Heart right ventricle (tissue), 16 donors: ENCODE measurements at places on chromosomes 7 and 10. TPM values are rescaled to one million over a fixed set of nuclear protein-coding genes. Genes with fewer than 3 reads are reported as not detected.

DNA sequence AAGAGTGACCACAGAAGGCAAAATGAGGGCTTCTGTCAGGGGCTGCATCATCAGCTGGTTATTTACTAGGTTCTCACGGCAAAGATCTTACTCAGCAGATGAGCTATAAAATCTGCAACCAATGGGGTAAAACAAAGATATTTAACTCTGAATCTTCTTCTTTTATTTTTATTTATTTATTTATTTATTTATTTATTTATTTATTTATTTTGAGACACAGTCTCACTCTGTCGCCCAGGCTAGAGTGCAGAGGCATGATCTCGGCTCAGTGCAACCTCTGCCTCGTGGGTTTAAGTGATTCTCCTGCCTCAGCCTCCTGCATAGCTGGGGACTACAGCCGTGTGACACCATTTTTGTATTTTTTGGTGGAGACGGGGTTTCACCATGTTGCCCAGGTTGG, 11.3 kb downstream of the C10orf143 start:
- DNase-seq: no peak

DNA sequence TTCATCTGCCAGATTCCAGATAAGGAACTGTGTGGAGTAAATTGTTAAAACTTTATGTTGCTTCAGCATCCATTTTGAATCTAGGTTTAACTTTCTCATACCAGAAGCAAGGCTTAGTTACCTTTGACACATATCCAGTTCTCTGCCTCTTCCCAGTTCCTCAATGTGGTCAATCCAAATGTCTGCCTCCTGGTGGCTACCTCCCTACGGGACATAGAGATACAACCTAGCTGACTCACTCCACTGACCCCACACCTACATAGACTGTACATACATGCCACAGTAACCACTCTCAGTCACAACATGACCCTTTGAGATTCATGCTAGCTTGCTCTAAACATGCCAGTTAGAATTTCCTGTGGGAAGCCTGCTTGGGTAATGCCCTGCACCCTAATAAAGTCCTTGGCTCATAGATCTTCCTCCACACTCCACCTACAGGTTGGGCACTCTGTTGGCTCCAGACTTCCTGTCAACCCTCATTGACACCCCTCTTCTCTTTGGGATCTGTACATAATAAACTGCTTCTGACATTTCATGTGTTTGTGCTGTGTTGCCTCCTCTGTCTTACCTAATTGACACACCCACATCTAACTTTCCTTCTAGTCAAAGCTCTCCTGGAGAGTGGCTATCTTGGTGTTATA, 278.1 kb downstream of the HTR7 start:
- no peak for DNase-seq

- DNase-seq: no peak
Measured at GRCh38 chr10:114649217-114649903, 8.7 kb downstream of the ABLIM1 start.

- no peak for DNase-seq
Measured at GRCh38 chr10:64215088-64215487, 693.9 kb downstream of the REEP3 start.

DNA sequence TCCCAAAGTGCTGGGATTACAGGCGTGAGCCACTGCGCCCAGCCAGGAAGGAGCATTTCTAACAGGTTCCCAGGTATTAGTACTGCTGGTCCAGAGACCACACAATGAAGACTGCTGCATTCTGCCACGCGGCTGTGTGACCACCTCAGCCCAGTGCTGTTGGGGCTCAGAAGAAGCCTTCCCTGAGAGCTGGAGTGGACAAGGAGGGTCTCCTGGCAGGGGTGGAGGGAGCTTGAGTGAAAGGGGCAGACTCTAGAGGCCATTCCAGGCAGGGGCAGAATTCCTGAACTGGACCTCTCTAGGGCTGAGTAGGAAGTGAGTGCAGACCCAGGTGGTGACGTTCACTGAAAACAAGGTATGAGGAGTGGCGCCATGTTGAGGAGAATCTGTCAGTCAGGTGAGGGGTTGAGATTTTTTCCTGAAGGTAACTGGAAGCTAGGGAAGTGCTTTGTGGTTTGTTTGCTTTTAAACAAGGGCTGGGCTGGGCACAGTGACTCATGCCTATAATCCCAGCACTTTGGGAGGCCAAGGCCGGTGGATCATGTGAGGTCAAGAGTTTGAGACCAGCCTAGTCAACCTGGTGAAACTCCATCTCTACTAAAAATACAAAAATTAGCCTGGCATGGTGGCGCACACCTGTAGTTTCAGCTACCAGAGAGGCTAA, 67.6 kb downstream of the TACC2 start:
- no peak for DNase-seq

GRCh38 chr10:26437637-26438461, at the start of gene APBB1IP:
Gene APBB1IP (plus strand): TSS chr10:26438341. CDS start chr10:26492327, 53,986 bp downstream.
- peak; percentile 78 for DNase-seq

DNA sequence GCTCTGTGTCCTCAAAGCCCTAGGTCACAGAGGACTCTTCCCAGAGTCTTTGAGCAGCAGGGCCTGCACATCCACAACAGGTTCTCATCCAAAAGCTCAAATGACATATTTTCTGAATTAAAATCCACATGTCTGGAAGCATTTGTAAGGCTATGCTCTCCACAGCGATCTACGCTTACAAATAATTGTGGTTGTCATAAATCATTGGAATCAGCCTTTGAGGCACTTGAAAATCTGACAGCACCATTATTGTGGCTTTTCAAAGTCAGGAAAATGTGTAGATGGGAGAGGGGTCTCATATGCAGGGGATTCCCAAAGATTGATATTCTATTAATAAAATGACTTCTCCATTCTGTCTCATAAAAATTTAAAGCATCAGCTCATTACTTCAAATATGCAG, 16.3 kb downstream of the GPR26 start:
- no peak for DNase-seq

DNA sequence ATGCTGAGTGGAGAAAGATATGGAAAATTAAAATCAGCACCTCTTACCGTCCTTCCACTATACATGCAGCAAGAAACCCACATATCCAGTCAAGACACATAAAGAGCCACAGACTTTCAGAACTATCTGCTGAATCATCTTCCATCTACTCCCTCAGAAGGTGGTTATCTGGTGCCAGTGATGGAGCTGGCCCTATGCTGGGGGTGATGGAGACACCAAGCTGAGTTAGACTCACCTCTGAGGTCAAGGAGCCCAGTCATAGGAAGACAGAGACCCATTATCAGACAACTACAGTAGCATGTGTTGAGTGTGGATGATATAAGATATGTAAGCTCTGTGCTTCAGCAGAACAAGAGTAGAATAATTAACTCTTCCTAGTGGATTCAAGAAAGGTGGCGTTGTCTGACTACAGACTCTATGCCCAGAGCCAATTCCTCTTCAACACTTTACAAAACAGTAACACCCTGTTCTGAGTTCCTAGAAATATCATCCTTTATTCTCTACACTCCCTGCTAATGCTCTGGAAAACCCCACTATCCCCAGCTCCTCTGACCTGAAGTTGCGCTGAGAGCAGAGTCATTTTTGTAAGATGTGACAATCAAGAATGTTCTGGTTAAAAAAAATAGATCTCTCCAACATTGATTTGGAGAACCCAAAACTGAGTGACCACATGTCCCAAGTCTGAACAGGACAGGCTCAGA, 14.3 kb downstream of the CYP3A5 start:
- no peak for DNase-seq

- DNase-seq: no peak
Measured at GRCh38 chr7:116240024-116240668, 29.8 kb downstream of the TES start.

DNA sequence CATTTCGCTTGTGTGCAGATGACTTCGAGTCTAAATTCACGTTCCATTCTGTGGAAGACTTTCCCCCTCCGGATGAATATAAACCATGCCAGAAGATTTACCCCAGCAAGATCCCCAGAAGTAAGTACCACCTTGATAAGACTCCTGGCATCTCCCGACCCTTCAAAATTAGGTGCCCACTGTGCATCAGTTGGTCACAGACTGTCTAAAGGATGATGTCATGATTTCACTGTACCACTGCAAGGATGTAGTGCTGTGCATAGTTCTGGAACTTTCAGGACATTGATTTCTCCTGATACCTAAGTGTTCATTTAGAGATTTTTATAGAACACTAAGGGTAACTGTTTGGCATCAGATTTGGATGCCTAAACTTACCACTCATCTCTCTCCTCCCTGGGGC, 83.0 kb downstream of the WIPF3 start:
- DNase-seq: no peak

- no peak for DNase-seq
Measured at GRCh38 chr10:79982861-79983260, 34.0 kb upstream of the SFTPD start.

DNA sequence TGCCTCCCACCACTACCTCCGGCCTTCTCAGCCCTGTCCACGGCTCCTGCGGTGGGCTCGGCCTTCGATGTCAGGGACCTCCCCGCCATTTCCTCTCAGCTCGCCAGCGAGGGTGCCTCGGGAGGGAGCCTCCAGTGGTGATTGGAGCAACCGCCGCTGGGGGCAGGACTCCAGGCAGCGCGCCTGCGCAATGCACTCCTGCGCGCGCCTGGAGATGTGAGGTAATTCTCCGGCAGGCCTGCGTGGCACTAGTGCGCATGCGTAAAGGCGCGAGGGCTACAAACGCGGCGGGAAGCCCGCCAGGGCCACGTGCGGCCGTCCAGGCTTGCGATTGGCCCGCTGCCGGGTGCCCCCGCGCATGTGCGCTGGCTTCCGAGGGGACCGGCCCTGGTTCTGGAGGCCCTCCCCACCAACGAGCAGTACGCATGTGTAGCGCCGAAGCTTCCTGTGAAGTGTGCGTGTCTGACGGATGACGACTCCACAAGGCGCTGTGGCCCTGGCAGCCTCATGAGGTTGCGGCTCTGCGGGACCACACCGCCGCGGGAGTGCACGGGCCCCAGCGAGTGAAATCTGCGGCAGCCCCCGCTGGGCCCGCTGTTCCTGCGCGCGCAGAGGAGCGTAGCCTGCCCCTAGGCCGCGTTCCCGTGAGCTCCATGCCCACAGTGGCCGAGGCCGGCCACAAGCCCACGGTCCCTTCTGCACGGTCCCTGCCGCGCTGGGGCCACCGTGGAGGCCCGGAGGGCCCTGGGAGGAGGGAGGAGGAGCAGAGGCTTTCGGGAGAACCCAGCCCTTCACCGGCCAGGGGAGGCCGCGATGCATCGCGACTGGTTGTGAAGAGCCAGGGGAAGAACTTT, at the start of gene SYCE1:
TSS of gene SYCE1 (minus strand) at position 143 of the 854 bp plus-strand sequence. CDS start at position 89, 54 bp downstream.
- no peak for DNase-seq

ADRB1 gene
- total RNA-seq: 45.7 TPM

- no peak for DNase-seq
Measured at GRCh38 chr10:112131346-112131745, 52.2 kb downstream of the GPAM start.

DNA sequence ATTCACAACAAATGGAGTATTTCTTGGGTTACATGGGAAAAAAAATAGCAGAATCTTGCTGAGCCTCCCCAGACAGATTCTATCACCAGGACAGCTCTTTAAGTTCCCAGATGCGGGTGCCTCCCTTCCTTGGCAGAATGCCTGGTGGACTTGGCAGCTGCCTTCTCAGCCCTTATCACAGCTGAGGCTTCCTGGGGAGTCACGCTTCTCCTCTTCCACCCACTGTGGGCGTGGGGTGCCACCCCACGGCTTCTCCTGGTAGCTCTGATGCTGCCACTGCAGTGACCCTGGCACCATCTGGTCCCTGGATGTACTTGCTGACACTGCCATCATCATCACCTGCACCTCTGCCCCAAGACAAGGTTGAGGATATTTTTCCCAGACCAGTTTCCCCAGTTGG, 16.2 kb upstream of the NME8 start:
- DNase-seq: peak; percentile 71

DNA sequence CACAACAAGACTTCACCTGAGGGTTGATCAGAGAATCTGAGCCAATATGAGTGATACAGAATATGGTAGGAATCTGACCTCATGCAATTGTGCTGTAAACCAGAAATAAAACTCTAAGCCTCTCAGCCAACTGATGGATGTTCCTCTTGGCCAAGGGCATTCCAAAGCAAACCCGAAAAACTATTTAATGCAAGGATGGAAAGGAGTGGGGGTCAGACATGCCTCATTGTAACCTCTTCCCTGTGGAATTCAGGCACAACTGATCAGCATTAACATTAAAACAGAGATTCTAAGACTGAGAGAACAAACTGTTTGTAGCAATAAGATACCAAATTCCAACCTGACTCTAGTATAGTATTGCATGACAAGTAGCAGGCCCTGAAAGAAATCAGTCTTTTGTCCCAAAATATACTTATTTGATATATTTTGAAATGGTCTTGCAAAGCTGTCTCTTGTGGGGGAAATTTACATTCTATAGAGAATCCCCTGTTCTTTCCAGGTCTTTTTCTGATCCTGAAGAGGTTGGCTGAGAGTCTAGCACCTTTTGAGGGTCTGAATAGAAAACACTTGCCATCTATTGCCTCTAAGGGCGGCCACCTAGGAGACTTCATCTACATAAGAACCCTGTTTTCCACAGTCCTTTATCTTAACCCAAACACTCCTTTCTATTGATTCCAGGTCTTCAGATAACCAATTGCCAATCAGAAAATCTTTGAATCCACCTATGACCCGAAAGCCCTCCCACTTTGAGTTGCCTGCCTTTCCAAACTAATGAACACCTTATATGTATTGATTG, 50.4 kb upstream of the WDR11 start:
- no peak for DNase-seq

- no peak for DNase-seq
Measured at GRCh38 chr7:133530682-133531081, 277.8 kb downstream of the EXOC4 start.

GRCh38 chr7:134692344-134692705, 45.7 kb downstream of the BPGM start:
- DNase-seq: no peak

DNA sequence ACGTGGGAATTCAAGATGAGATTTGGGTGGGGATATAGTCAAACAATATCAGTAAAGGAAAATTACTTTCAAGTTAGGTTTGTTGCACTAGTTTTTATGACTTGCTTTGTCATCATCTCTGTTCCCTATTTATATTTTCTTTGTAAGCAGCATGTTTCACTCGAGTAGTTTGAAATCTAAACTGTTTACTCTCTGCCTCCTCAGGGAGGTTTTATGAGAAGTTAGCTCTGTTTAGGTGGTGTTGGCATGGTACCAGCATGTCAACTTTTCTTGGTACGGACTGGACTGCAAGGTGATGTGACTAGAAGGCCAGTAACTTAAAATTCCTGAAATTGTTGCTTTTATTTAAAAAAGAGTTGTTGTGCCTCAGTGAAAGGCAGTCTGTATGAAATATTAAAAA, 59.2 kb upstream of the MTPN start:
- DNase-seq: no peak

KLHDC10 gene
- total RNA-seq: 32.1 TPM
